CD8-positive, alpha-beta memory T cell (primary cell): ENCODE measurements at places on chromosomes 13 and 19.

GRCh38 chr13:110125157-110125556 lies 181.8 kb downstream of the COL4A1 start:
- DNase-seq: no peak

GRCh38 chr19:48970139-48970766 lies 5.1 kb downstream of the FTL start:
- DNase-seq: no peak

GRCh38 chr19:33872445-33873320 lies 76.0 kb downstream of the KCTD15 start:
- no peak for DNase-seq

DNA sequence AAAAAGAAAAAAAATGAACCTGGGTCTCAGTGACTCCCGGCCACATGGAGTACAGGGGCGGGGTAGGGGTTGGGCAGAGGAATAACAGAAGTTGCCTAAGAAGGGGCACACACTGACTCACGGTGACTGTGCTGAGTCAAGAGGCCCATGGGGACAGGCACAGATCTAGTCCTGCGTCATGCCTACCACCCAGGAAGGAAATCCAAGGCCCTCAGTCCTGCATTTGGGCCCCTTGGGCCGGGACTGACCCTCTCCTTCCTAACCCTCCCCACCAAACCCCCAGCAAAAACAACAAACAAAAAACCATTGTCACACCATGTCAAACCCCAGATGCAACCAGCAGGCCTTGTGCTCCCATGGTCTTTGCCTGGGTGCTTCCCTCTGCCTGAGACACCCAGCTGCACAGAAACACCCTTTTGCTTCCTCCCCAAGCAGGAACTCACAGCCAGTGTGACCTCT lies 9.6 kb upstream of the NOTCH3 start:
- no peak for DNase-seq

DNA sequence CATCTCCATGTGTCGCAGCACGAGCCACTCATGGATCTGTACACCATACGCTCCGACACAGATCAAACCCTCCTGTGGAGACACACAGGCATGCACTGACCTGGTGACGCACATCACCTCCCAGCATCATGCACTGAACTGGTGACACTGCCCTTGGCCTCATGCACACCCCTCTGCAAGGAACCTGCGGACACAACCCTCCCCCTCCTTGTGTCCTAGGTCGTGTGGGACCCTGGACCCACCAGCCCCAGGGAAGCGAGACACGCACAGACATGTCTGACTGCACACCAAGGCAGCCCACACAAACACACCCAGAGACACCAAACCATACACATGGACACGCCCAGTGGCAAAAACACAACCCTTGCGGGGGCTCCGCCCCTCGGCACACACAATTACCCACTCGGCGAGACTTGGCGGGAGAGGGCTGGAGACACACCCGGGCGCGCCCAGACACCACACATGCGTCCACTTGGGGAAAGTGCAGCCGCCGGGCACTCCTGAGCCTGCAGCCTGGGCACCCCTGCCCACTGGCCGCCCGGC lies 2.0 kb upstream of the KCNN4 start:
- DNase-seq: no peak

GRCh38 chr13:50846861-50847475 lies 3.5 kb upstream of the DLEU7 start:
- DNase-seq: no peak

GRCh38 chr19:46755077-46755852 lies 9.0 kb upstream of the STRN4 start:
- no peak for DNase-seq

DNA sequence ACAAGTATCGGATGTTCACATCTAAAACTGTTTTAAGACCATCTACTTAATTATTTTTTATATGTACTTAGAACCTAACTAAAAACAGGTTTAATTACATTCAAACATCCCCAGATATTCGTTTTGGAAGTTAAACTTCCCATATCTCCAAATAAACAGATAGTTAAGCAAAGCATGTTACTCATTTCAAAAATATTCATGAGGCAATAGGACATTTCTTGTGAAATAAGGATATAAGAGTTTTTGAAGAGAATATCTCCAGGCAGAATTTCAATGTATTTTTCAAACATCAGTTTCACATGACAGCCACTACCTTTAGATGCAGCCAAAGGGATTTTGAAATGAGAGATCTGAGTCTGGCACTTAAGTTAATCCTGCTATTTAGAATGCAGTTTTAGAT lies 697.5 kb downstream of the SLITRK1 start:
- DNase-seq: no peak

DNA sequence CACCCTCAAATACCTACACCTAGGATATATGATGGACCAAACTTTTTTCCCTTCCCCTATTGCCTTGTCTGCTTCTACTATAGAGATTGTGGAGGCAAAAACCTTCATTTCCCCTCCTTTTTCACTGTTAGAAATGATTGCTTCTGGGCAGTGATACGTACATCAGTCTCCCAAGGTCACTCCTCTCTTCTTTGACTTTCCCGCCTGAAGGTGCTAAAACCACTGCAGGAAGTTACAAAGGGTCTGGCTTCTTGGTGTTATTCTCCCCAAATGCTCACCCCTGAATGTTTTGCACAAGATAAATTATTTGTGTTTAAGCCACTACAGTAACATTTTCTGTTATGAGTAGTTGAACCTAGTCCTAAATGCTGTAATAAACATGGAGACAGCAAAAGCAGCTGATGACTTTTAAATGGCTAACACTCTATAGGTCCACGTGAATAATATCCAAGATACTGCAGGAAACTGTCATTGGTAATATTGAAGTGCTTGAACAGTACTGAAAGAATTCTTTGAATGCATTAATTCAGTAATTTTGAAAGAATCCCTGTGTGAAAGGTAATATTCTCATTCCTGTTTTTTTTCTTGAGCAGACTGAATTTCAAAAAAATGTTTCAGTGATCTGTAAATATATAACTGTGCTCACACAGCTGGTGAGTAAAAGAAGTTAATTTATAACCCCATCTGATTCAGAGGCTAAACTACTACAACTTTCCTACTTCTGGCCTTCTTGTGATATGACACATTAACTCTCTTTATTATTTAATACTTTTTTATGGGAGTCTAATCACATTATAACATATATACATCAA lies 865.1 kb downstream of the EFNB2 start:
- no peak for DNase-seq

GRCh38 chr19:54481326-54481930 lies 8.3 kb upstream of the CDC42EP5 start:
- no peak for DNase-seq

DNA sequence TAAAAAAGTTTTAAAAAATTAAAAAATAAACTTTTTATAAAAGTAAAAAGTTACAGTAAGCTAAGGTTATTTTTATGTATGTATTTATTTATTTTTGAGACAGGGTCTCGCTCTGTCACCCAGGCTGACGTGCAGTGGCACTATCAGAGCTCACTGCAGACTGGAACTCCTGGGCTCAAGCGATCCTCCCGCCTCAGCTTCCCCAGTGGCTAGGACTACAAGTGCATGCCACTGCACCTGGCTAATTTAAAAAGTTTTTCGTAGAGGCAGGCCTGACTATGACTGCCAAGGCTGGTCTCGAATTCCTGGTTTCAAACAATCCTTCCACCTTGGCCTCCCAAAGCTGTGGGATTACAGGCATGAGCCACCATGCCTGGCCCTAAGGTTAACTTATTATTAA lies 64.1 kb downstream of the CDADC1 start:
- DNase-seq: no peak

DNA sequence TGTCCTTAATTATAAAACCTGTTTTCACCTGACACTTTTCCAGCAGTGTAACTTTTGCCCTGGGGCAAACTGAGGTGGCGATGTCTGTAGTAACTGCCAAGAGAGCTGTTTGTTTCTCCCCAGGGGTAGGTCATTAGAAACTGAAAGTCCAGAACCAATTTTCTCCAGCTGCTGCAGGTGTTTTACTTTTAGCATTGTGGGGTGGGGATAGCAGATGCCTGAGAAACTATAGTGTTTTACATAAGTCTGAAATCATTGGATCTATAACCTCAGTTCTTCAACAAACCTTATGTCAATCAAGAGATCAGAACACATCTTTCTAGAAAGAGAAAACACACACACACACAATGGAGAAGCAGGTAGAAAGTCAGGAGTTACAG lies 92.7 kb downstream of the LHFPL6 start:
- DNase-seq: no peak

GRCh38 chr13:95641291-95642027 lies 3.0 kb downstream of the DZIP1 start:
- no peak for DNase-seq

GRCh38 chr13:30551189-30551588 lies 66.5 kb upstream of the USPL1 start:
- peak; percentile 13 for DNase-seq

- DNase-seq: no peak
These were observed 299.2 kb upstream of the DACH1 start for GRCh38 chr13:72166102-72166650.
